Activated CD4-positive, alpha-beta T cell treated with anti-CD3 and anti-CD28 coated beads, Interleukin-2, amount 50 U/mL, for 16 hours (primary cell): ENCODE measurements at places on chromosomes 12 and 14.

- no peak for DNase-seq
Observed at GRCh38 chr14:57933349-57933748, 67.5 kb upstream of the SLC35F4 start.

DNA sequence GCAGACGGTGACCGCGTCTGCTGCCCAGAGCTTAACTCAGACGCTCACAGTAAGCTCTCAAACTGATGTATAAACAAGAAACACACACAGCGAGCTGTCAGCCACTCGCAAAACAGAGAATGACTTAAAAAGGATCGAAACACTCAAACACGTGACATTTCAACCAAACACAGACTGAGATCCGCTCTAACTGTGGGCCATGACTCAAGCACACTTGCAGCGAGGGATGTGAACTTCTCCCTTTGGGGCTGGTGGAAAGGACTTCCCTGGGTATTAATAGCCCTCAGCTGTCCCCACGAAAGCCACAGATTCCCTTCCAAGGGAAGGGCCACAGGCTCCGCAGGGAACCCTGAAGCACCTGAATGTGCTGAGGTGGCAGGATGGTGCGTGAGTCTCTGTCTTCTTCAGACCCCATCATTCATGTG lies 29.1 kb downstream of the CCDC88C start:
- peak; percentile 68 for DNase-seq

DNA sequence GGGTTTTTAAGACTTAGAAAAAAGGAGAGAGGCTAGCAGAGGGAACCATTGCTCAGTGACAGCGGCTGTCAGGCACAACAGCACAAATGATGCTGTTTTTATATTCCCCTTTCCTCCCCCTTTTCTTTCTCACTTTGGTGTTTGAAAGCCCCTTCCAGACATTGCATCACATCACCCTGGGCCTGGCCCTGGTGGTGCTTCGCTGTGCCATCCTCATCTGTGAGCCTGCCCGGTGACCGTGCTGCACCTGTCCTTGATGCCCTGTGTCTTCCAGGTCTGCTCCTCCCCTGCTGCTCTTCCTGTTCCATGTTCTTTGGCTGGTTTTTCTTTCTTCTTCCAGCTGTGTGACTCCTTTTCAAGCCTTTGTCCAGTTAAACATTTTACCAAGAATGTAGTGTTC lies 24.8 kb downstream of the KLC1 start:
- DNase-seq = no peak

- no peak for DNase-seq
Observed at GRCh38 chr12:131740626-131741025, 29.7 kb downstream of the SFSWAP start.

- no peak for DNase-seq
Observed at GRCh38 chr14:68649476-68650189, 143.2 kb downstream of the ZFP36L1 start.

GRCh38 chr14:86357876-86358275 lies 827.9 kb downstream of the FLRT2 start:
- no peak for DNase-seq

- DNase-seq = no peak
Observed at GRCh38 chr12:80291108-80291754, 152.8 kb upstream of the PTPRQ start.

DNA sequence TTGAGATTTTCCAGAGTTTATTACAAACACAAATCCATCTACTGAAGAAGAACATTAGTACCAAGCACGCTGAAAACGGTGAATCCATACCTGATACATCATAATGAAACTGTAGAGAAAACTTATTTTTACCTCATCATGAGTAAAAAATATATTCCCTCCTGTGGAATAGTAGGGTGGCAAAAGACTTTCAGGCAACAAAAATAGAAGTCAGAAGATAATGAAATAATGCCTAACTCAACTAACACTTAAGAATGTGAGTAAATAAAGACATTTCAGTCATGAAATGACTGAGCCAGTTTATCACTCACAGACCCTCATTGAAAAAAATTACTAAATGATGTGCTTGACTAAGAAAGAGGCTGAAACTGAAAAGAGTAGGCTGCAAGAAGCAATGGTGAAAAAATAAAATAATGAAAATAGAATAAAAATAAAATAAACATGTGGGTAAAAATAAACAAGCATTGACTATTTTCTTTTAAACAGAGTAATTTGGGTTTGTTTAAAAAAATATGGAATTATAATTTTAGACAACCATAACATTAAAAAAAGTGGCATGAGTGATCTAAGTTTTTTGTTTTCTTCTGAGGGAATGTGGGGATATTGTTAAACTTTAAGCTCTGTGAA lies 148.6 kb downstream of the ASCL1 start:
- DNase-seq = peak; percentile 7

DNA sequence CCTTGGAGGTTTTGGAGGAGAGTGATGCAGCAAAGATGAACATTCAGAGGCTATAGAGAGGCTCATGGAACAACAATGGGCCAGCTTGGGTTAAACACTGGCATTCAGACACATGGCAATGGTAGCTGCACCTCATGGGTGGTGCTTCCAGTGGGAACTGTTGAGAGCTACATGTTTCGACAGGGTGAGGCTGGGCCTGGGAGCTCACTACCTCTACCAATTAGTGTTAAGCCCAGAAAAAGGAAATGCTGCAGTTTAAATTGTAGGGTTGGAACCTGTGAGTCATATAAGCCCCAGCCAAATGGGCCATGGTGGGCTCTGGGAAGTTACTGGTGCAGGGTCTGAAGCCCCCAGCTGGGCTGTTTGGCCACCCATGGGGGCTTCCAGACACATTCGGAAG lies 279.7 kb downstream of the ZFP36L1 start:
- no peak for DNase-seq

DNA sequence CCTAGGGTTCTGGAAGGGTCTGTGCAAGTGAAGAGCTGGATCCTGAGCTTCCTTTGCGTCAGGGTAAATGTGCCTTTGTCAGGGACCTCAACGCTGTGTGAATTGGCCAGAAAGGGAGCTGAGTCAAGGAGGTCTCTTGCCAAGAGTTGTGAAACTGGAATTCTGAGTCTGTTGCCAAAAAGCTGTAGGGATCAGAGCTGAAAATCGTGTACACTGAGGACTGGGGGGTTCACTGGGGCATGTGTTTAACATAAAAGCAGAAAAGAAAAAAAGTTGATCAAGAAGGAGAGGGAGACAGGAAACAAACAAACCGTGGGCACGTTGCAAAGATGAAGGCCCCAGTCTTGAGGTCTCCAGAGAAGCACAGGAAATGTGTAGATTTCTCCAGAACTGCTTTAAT lies 1081.5 kb downstream of the VRK1 start:
- no peak for DNase-seq

DNA sequence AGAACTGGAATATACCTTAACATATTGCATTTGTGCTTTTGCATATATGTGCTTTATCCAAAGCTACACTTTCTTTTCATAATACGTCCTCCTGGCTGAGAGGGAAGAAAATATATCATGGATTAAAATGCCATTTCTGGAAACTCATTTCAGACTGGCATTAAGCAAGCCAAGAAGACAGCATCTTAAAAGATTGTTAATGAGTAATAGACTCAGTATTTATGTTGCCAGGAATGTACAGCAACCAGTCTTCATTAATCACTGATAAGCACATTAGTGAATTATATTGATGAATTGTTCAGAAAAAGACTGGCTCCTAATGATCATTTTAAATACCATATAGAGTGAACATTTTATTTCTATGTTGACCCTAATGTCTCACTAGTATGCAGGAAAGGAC lies 134.9 kb upstream of the IFNG-AS1 start:
- no peak for DNase-seq

- no peak for DNase-seq
Observed at GRCh38 chr12:118334939-118335567, 37.7 kb downstream of the TAOK3 start.

DNA sequence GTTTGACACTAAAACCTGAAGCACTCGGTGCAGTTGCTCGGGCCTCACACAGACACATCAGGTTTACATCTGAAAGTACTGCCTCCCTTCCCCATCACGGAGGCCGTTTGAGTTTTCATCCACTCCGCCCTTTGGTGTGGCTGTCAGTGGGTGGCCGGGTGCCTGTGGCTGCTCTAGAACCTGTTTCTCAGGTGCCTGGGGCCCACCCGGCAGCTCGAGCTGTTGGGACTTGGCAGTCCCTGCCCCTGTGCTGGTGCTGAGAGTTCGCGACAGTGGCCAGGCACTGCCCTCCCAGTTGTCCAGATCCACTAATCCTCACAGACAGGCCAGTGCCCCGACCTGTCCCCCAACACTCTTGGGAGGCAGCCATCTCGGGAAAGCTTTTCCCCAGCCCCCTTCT lies 22.4 kb downstream of the XRCC3 start:
- no peak for DNase-seq

DNA sequence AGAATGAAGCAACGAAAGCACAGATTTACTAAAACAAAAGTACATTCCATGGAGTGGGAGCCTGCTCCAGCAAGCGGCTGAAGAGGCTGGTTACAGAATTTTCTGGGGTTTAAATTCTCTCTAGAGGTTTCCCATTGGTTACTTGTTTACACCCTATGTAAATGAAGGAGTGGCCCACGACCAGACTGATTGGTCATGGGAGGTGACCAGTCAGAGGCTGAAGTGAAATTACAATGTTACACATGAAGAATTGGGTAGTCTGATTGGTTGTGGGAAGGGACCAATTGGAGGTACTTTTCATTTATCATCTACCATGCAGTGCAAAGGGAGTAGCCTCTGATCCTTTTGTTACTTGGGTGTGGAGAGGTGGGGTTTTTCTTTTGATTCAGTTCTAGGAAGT lies 36.2 kb upstream of the APPL2 start:
- no peak for DNase-seq

DNA sequence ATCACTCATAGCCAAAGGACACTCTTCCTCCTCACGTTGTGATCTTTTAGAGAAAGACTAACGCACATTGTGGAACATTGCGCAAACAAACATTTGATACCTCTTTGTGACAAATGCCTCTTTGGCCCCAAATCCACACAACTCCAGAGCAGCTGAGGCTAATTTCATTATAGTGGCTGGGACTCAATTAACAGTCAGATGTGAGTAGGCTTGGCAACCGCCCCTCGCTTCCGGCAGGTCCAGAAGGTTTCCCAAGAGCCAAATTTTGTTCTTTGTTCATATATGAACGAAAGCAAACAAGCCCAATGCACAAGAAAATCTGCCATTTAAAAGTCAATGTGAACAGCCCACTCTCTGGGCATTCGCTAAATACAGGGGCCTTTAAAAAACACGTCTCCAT lies 273.9 kb downstream of the GLT1D1 start:
- no peak for DNase-seq

DNA sequence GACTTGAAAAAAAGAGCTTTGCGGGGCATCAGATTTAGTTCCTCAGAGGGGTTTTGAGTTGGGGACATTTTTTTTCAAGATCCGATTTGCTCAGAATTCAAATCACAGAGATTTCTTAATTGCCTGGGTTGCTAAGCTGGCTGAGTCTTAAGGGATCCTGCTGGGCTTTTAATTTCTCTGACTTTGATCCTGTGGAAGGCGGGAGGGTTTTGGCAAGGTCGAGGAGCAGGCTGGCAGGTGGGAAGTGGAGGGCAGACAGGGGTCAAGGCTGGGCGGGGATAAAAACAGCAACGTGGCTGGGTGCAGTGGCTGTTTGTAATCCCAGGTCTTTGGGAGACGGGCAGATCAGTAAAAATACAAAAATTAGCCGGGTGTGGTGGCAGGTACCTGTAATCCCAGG lies 33.5 kb upstream of the CCDC63 start:
- DNase-seq = no peak

GRCh38 chr14:22179190-22179589 lies 409.8 kb downstream of the DAD1 start:
- no peak for DNase-seq

- no peak for DNase-seq
Observed at GRCh38 chr12:89710873-89711750, 2.5 kb upstream of the ATP2B1 start.

- DNase-seq = no peak
Observed at GRCh38 chr12:47980779-47981495, 17.5 kb downstream of the TMEM106C start.

DNA sequence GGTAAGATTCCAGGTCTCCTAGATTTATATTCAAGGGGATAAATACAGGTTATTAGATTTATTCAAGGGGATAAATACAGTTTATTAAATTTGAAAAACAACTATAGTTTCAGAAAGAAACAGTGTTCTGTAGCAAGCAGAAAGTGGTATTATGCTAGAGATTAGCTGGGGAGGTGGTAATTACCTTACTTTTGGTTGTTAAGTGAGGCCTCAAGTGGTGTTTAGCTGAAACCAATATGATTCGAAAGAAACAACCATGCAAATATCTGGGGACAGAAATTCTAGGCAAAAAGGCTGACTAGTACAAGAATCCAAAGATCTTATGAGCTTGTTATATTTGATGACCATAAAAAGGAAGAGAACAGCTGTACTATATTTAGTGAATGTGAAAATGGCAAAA lies 6.2 kb downstream of the OR4N5 start:
- no peak for DNase-seq

DNA sequence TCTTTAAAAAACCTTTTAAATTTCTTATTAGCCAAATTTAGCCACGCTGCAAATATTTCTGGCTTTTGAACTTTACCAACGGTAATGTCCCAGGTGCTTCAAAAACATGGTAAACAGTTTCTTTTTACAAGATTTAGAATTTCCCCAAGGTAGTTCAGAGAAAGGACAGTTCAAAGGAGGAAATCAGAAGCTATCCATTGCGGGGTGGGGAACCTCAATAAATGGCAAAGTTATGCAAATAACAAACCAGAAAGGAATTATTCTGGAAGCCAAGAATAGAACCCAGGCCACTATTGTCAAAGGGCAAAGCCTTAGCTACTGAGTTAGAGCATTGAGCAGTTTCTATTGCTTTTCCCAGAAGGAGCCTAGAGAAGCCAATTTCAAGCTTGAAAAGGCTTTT lies 62.3 kb downstream of the PDE6H start:
- no peak for DNase-seq

DNA sequence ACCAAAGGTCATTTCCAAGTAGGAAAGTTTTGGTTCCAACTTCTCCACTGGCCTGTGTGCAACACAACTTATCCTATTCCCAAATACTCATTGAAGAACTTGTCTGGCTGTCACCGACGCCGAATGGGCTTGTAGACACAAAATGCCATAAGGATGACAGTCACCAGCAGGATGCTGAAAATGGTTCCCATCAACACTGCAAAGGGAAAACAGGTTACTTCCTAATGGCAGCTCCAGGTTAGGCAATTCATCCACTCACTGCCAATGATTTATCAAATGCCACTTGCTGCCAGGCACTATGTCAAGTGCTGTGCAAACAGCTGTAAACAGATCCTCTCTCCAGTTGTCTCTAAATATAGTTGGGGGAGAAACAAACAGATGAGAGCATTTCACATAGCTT lies 6.1 kb downstream of the C12orf76 start:
- no peak for DNase-seq
